ENCODE measurements at places on chromosomes 5 and 9.
A peak's percentile ranks its signal among the peaks of the same experiment; 100 is the strongest.

DNA sequence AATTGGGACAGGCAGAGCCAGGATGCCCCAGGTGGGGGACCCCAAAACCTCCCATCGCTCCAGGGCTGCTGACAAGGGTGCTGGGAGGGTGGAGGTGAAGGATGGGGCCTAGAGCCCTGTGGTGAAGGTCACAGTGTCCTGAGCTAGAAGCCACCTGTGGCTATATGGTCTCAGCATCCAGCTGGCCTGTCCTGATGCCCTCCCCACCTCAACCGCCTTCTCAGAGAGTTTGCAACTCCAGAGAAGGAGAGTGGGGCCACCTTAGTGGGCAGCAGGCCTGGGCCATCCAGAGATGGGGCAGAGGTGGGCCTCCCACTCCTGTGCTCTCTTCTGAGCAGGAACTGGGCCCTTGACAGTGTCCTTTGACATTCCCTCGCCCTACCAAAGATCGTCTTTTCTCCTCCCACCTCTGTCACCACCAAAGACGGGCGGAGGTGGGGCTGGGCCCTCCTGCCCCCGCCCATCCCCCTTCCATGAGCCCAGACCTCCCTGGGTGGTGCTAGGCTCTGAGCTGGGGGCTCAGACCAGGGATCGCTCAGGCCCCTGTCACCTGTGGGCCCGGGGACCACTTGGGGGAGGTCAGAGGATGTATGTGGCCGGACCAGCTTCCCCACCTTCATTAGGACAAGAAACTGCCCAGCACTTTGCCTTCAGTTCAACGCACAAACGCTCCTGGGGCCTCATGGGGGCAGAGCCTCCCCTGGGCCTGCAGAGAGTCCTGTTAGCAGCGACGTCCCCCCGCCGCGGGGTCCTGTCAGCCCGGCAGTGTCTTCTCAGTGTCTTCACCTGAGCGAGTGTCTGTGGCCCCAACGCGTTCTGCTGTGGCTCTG lies 10.0 kb upstream of the DOLPP1 start:
- DNase-seq, result no peak

DNA sequence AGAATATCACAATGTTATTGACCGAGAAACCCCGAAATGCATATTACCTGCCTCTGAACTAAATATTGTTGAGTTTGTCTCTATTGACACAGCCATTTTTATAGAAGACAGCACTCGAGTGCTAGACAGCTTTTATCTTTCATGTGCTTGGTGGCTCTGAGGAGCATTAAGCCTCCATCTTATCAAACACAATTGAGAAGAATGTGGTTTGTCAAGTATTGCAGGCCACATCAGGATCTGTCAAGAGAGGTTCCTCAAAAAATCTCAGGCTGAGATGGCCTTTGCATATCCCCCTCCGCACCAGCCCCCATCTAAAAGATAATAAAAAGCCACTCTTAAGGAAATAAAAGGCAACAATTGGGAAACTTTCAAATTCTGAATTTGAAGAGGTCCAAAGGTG lies 284.8 kb downstream of the DENND1A start:
- DNase-seq, result no peak

- DNase-seq, result no peak
These were observed 96.0 kb upstream of the PRR16 start for GRCh38 chr5:120367896-120368634.

- DNase-seq, result peak; percentile 38
These were observed 1.2 kb downstream of the CKS2 start for GRCh38 chr9:89312222-89312571.

- no peak for DNase-seq
These were observed 359.2 kb upstream of the ZNF462 start for GRCh38 chr9:106503759-106504158.

- no peak for DNase-seq
These were observed 151.1 kb downstream of the SMARCA2 start for GRCh38 chr9:2166203-2166602.

DNA sequence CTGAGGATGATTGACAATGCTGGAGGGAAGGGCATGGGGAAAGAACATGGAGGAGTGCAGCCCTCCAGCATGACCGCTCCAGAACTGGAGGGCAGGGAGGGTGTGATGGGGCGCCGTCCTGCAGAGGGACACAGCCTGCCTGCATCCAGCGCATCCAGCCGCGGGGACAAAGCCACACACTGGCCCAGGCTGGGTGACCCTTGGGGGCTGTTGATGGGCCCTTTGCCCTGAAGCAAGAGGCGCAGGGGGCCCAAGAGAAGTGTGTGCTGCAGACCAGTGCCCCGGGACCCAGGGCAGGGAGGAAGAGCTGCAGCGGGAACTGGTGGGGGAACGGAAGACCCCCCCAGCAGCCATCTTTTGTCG lies 169.8 kb upstream of the PPP1R26 start:
- DNase-seq, result no peak

- DNase-seq, result no peak
These were observed 35.0 kb downstream of the CNOT8 start for GRCh38 chr5:154893381-154893780.

- DNase-seq, result no peak
These were observed 59.2 kb downstream of the IPPK start for GRCh38 chr9:92610470-92611420.

DNA sequence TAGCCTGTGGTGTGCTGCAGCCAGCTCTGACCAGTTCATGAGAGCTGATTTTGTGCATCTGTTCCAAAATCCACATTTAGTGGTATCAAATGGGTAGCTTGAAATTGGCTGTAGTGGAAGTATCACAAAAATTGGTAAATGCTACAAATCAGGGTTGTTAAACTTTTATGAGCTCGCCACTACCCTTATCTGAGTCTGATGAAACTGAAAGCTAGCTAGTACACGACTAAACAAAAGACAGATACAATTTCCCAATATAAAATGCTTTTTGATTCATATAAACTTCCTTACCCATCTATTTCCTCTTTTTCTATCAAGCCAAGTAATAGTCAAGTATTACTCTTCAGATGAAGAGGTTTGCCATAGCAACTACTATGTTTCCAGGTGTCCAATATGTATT lies 392.0 kb downstream of the TMEM161B start:
- DNase-seq, result no peak

- DNase-seq, result no peak
These were observed 21.6 kb upstream of the SREK1 start for GRCh38 chr5:66122379-66123034.

Measured in CD4-positive, alpha-beta T cell treated with Interleukin-4 for 1 hour (primary cell).